Muscle of back (tissue), 13 donors: ENCODE measurements at places on chromosomes 6 and 20.

GRCh38 chr20:22582964-22583772, 1.2 kb downstream of the FOXA2 start:
- no peak for DNase-seq

- peak; percentile 81 for DNase-seq
Observed at GRCh38 chr20:34824806-34825529, 483 bp downstream of the NCOA6 start.

GRCh38 chr6:32244270-32244669, 20.4 kb upstream of the NOTCH4 start:
- no peak for DNase-seq

DNA sequence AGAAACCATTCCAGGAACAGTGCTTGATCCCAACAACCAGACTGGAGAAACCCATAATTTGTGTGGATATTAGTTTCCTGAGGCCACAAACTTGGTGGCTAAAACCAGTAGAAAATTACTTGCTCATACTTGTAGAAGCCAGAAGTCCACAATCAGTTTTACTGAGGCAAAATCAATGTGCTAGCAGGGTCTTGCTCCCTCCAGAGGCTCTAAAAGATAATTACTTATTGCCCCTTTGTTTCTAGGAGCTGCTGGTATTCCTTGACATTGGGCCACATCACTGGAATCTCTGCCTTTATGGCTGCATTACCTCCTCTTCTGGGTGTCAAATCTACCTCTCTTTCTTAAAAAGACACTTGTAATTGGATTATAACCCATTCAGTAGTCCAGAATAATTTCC, 142.2 kb upstream of the SAMD5 start:
- no peak for DNase-seq

- DNase-seq: no peak
Observed at GRCh38 chr6:109491207-109491938, 8.4 kb upstream of the ZBTB24 start.

GRCh38 chr6:36436466-36436865, 6.2 kb downstream of the PXT1 start:
- no peak for DNase-seq

DNA sequence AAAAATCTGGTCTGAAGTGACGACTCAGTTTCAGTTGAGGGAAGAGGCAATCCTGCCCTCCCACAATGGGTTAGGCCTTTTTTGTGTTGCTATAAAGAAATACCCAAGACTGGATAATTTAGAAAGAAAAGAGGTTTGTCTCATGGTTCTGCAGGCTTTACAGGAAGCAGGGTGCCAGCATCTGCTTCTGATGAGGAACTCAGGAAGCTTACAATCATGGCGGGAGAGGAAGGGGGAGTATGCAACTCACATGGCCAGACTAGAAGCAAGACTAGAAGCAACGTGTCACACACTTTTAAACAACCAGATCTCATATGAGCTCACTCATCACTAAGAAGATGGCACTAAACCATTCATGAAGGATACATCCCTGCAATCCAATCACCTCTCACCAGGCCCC, 529.3 kb downstream of the KIF16B start:
- DNase-seq: no peak

DNA sequence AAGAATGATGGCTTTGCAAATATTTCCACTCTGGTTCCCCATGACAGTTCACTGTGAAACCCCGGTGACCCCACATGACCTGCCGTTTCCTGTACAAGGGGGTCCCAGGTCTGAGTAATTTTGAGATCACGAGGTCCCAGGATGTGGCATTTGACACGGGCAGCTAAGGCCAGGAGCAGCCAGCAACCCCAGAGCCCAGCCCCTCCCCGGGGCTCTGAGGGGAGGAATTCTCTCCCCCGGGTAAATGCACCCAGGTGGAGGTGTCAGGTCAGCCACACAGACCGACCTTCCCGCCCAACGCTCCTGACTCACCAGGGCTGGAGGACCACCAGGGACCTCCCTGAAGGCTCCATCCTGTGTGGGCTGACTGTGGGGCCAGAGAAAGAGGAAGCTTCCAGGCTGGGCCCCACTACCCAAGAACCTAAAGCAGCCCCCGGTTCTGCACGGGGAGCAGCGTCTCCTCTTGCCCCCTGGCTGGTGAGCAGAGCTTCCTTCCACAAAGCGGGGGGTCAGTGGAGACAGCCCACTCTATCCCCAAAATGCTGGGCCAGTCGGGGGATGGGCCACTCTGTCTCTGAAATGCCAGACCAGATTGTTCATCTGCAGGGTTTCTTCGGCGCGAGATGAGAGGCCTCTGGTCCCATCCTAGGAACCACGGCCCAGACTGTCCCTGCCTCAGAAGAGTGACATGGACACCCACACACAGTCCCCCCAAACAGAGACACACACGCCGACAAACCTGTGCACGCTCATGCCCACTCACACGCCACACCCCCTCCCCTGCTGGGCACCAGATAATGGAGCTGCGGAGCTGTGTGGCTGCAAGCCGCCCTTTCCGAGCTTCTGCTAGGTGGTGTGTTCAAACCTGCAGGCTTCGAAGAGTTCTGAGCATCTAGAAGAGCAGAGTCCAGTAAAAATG, 23.4 kb upstream of the SLCO4A1 start:
- DNase-seq: no peak

GRCh38 chr6:24683297-24684296, 16.7 kb downstream of the ACOT13 start:
- no peak for DNase-seq

- no peak for DNase-seq
Observed at GRCh38 chr6:88124925-88125557, 41.1 kb downstream of the CNR1 start.

- DNase-seq: no peak
Observed at GRCh38 chr20:3446779-3447178, 24.0 kb upstream of the ATRN start.

DNA sequence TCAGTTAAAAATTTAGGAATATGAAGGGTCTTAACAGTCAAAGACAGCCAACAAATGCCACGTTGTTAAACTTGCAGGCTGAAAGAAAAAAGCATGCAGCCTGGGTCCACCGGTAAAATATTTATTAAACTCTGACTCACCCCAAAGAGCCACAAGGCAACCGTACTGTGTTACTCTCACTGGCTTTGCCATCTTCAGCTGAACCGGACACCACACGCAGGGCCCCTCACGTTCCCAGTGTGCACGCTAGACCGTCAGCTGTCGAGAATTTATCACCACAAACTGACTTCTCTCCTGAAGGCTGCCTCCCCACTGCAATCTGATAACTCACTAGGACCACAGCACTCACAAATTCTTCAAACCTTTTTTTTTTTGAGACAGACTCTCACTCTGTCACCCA, 30.7 kb downstream of the HUS1B start:
- DNase-seq: peak; percentile 19

DNA sequence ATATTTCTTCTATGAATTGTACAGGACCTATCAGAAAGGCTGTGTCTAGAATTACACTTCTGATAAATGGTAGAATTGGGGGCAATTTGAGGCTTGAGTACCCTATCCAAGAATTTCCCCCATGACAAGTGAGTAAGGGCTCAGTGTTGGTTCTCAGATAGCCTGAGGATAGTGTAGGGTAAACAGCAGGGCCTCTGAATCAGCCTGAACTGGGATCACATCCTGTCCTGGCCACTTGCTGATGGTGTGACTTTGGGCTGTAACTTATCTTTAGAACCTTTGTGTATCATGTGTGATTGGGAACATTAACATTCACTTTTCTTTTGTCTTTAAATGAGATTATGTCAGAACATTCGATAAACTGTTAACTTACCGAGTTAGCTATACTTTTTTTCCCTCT, 151.0 kb downstream of the CLIC5 start:
- DNase-seq: no peak

DNA sequence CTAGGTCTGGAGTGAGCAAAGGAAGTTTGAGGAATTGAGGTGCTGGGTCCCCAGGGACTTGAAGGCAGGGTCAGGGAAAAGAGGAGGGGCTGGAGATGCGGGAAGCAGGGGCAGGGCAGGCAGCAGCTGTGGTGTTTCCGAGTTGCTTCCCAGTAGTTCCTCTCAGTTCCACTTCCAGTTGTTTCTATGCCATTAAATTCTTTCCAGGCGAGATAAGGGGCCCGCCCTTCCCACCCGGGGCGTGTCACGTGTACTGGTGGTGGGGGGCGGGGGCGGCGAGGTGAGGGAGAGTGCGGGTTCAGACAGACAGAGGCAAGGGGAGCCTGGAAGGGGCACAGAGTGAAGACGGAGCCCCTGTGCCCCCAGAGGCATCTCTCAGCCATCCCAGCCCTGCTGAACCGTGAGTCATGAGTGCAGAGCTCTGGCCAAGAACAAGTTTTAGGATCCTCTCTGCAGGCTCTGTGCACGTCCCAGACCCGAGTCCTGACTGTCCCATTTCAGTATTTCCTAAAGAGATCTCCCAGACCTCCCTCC, 977 bp downstream of the TNXB start:
- peak; percentile 78 for DNase-seq

- DNase-seq: no peak
Observed at GRCh38 chr20:25586877-25587276, 1.5 kb upstream of the NINL start.

- DNase-seq: no peak
Observed at GRCh38 chr20:40144581-40144980, 544.5 kb downstream of the MAFB start.

DNA sequence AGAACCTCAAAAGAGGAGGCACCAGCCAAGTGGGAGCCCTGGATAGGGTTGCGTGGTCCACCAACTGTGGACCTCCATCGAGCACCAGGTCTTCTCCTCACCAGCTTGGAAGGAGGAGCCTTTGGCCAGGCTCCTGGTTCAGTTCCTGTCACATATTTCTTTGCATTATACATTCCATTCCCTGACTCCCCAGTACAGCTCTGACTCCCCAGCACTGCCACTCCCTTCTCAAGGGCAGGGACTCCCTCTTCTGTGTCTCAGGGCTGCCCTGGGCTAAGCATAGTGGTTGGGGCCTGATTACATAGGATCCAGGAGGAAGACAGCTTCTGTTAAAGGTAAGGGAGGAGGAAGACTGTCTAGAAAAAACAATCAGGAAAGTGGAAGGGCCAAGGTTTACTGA, 91.1 kb downstream of the MRPL14 start:
- DNase-seq: no peak

- no peak for DNase-seq
Observed at GRCh38 chr6:125574604-125575003, 174.8 kb upstream of the HEY2 start.

DNA sequence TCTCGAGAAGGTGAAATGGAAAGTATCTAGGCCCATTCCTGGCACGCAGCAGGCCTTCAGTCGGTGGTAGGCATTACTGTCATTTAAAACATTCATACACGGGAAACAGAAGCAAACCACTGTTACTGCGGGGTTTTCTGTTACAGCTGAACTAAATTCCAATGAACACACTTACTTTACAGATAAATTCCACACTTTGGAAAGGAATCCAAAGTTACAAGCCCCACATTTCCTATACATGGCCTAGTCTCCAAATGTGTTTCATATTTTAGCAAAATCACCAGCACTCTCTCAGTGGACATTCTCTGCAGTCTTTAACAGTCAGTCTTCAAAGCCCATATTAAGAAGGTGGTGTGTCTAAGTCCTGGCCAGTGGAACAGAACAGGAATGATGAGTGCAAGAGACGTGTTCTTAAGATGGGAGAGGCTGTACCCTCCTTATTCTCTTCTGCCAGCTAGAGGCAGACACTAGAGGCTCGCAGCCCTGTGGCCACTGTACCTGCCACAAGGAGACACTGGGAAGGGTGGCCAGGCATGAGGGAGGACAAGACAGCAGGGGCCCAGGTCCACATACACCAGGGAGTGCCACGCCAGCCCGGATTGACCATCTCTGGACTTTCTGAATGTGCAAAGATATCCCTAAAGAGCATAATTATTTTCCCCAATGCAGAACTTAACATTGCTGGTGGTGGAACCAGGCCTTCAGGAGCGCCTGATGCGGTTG, 76.4 kb downstream of the CDC5L start:
- no peak for DNase-seq

GRCh38 chr6:733431-734219, 40.7 kb upstream of the EXOC2 start:
- DNase-seq: no peak

DNA sequence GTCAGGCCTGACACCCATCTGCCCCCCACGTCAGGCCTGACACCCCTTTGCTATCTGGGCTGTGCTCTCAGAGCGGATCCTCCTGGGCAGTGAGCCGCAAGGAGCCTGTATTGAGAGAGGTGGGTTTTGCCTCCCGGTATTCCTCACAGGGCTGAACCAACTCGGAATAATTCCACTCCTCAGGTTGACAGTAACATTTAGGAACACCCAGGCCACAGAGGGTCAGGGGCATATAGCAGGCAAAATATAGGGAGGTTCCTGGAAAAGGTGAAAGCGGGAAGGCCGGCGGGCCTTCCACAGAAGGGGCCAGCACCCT, 6.8 kb upstream of the FGD2 start:
- no peak for DNase-seq

- DNase-seq: no peak
Observed at GRCh38 chr20:38392356-38392755, 42.8 kb downstream of the SNHG17 start.

DNA sequence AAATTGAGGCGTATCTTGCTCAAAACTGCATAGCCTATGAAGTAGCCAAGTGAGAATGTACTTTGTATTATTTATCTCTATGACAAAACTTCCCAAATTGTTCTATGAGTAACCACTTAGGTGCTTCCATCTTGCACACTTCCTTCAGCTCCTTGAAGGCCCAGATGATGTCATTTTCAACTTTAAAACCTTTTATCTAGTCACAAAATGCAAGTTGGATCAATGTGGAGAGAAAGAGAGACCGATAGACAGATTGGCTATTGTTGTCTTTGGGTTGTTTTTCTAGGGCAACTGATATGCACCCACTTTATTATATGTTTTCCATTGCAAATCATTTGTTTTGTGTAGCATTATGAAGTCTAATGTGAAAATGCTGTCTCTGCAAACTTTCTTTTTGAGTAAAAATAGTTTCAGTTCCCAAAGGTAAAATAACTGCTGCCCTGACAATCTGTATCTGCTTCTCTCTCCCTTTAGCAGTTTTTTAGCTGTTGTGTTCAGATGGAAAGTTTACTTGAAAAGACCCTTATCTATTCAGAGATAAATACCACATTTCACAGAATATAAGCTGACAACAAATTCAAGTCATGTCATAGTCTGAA, 73.7 kb upstream of the CITED2 start:
- no peak for DNase-seq

- DNase-seq: no peak
Observed at GRCh38 chr6:14126191-14126590, 8.6 kb downstream of the CD83 start.

DNA sequence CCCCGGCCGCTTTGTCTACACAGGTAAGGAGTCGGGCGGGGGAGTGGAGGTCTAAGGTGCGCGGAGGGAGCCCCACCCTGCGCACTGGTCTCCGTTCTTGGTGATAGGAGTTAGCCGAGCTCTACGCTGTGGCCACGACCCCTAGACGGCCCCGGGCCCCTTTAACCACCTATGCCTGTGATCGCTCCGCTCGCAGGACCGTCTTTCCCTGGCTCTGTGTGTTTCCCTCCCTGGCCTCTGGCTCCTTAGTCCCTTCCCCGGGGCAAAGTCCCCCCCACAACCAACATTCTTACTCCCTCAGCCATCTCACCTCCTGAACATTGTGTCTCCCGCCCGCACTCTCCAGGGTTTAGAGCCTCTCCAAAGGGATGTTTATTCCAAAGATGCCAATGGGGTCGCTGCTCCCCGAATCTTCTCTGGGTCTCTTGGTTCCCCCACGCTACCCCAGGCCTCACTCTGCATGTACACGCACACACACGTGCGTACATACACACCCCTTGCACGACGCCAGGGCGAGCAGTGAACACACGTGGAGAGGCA, 50.4 kb downstream of the CPXM1 start:
- no peak for DNase-seq
